ENCODE measurements at places on chromosomes 3 and 15. TPM values are rescaled to one million over a fixed set of nuclear protein-coding genes. Genes with fewer than 3 reads are reported as not detected.

- no peak for DNase-seq
These were observed 204.7 kb upstream of the GAP43 start for GRCh38 chr3:115418583-115418982.

DNA sequence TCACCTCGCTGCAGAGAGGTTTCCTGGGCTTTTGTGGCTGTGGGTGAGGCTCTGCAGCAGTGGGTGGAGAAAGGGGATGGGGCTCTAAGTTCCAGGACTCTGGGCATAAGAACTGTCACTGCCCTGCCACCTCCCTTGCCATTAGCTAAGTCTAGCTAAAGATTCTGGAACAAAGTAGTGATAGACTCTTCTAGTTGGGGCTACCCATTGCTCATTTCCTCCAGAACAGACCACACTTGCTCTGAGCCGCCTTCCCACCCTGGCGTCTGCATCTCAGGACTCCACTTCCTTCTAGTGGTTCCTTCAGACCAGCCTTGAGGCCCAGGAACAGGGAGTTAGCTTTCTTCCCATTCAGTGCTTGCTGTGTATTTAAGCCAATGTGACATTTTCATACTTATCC, 7.5 kb downstream of the ARHGAP31 start:
- DNase-seq, result no peak

- no peak for DNase-seq
These were observed 1.2 kb downstream of the GBE1 start for GRCh38 chr3:81760215-81760614.

DNA sequence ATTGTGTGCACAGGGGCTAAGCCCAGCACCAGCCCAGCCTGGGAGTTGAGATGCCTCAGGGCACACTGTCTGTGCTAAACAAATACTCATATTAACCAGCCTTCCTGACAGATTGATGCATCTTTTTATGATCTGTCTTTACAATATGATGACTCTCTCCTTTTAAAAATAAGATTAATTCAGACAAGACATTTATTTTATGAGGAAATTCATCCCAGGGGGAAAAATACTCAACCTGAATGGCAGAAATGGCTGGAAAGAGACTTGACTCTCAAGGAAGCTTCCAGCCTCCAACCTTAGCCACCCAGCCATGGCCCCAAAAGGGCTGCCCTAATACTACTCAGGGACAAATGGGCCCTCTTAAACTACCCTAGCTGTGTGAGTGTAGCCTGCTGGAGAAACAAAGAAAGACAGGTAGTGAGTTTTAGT, 46.9 kb downstream of the NOX5 start:
- no peak for DNase-seq

GRCh38 chr3:37453393-37454389, 279.3 kb upstream of the LRRFIP2 start:
- no peak for DNase-seq

DNA sequence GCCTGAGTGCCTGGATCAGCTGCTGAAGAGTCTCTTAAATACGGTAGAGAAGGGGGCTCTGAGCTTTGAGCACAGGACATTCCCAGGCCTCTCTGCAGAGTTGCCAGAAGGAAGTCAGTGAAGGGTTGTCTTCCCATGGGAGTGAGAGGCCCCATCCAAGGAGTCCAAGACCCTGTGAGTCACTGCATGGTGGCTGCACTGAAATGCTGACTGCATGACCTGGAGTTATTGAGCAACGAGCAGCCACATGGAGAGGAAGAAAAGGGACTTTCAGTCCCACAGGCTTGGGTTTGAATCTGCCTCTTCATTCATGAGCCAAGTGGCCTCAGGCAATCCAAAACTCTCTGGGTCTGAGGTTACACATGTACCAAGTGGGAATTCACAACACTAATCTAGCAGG, 69.6 kb upstream of the RASGRF1 start:
- DNase-seq, result no peak

- no peak for DNase-seq
These were observed at the start of gene CHRNB4 for GRCh38 chr15:78641102-78641748. CHRNB4 (minus strand) TSS chr15:78641210; CDS start chr15:78641133, 77 bp downstream.

- no peak for DNase-seq
These were observed 30.7 kb downstream of the C3orf38 start for GRCh38 chr3:88180398-88180999.

GRCh38 chr3:154275292-154275691, 49.0 kb downstream of the DHX36 start:
- DNase-seq, result no peak

DNA sequence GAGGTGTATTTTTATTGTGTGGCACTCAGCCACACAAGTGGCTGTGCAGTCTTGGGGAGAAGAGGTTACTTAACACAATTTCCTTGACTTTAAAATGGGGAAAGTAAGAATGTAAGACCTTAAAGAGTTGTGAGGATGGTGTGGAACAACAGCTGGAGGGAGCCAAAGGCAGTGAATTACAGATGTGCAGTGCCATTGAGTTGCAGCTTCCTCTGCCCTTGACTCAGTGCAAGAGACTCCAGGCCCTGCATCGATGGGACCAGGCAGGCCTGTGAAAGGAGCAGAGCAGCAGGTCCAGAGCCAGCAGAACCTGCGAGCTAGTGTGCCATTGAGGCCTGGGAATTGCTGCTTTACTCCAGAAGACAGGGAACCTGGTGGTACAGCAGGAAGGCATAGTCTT, 27.2 kb downstream of the EEFSEC start:
- no peak for DNase-seq

GRCh38 chr3:187361835-187362234, 6.3 kb upstream of the RTP4 start:
- no peak for DNase-seq

The DLEC1 gene
- 1.2 TPM for polyA plus RNA-seq

- no peak for DNase-seq
These were observed 50.8 kb upstream of the PRR23E start for GRCh38 chr3:127141921-127142730.

The SPSB4 gene
- polyA plus RNA-seq, result 18.5 TPM

DNA sequence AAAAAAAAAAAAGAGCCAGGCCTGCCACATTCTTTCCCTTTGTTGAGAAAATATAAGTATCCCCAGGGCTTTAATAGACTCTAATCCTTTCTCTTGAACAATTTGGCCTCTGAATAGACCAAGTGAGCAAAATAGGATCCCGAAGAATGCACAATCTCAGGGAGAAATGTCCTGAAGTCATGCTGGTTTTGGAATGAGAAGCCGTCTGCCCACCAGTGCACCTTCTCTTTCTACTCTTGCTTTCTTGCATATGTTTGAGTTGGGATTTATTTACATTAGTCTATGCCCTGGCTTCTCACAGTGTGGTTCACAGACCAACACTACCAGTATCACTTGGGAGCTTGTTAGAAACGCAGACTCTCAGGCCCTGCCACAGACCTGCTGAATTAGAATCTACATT, 153.0 kb downstream of the ZNF621 start:
- DNase-seq, result no peak

GRCh38 chr3:48716508-48716981, 476 bp downstream of the IP6K2 start:
- DNase-seq, result no peak

The PLA2G4F gene
- polyA plus RNA-seq, result 20.2 TPM

The SOX2 gene
- 1.0 TPM for polyA plus RNA-seq

Measured in left renal cortex interstitium (tissue), 4 donors.